Astrocyte of the spinal cord (primary cell): ENCODE measurements at places on chromosomes 13 and 19.

DNA sequence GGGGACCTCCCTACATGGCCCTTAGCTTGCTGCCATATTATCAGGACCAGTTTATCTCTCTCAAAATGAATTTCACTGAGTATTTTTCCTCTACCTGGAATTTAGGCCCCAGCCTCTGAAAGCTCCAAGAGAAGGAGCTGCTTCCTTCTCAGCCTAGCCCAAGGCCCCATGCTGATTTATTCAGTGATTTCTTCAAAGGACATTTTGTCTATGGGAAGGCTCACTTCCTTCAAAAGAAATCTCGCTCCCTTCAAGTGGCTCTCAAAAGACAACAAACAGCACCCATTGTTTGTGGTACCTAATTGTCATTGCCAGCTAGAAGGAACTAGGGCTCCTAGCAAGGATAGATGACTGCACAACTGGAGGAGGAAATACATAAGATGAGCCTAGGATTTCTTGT lies 172.4 kb downstream of the SLC7A1 start:
- DNase-seq: no peak

DNA sequence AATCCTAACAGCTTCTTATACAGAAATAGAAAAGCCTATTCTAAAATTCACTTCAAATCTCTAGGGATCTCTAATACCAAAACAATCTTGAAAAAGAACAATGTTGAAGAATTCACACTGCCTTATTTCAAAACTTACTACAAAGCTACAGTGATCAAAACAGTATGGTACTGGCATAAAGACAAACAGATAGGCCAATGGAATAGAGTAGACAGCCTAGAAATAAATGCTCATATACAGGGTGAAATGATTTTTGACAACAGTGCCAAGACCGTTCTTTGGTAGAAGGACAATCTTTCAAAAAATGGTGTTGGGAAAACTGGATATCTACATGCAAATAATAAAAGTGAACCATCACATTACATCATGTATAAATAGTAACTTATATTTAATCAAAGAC lies 11.8 kb upstream of the ZNF563 start:
- DNase-seq: no peak

DNA sequence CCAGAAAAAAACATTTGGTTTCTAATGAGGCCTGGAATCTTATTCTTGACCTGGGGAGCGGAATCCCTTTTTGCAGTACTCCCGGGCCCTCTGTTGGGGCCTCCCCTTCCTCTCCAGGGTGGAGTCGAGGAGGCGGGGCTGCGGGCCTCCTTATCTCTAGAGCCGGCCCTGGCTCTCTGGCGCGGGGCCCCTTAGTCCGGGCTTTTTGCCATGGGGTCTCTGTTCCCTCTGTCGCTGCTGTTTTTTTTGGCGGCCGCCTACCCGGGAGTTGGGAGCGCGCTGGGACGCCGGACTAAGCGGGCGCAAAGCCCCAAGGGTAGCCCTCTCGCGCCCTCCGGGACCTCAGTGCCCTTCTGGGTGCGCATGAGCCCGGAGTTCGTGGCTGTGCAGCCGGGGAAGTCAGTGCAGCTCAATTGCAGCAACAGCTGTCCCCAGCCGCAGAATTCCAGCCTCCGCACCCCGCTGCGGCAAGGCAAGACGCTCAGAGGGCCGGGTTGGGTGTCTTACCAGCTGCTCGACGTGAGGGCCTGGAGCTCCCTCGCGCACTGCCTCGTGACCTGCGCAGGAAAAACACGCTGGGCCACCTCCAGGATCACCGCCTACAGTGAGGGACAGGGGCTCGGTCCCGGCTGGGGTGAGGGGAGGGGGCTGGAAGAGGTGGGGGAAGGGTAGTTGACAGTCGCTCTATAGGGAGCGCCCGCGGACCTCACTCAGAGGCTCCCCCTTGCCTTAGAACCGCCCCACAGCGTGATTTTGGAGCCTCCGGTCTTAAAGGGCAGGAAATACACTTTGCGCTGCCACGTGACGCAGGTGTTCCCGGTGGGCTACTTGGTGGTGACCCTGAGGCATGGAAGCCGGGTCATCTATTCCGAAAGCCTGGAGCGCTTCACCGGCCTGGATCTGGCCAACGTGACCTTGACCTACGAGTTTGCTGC lies at the start of gene ICAM4:
Gene ICAM4 (plus strand): TSS at position 153 of the 935 bp plus-strand sequence. CDS start 58 bp downstream, at position 211.
- no peak for DNase-seq

- DNase-seq: no peak
These were observed 51.9 kb upstream of the PTPRS start for GRCh38 chr19:5392486-5392885.

DNA sequence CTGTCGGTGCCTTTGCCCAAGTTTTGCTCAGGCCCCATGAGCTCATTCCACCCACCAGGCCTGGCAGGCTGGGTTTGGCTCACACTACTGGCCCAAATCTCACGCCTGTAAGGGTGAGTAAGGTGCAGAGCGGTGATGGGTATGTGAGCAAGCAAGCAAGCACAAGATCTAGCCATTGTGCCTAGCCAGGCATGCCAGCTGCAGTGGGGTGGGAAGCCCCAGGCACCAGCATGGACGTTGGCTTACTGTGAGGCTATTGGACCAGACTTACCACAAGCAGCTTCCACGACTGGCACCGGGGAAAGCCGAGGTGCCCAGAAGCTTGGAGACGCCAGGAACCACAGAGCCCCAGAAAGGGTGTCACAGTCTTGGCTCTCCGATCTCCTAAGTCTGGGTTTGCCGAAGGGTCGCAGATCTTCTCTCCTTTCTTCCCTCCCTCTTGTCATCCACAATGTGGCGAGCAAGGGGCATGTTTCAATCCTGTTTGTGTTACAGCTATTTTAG lies 2659.4 kb upstream of the PCDH20 start:
- no peak for DNase-seq

- no peak for DNase-seq
These were observed 2.4 kb upstream of the KMT2B start for GRCh38 chr19:35715355-35715809.

- DNase-seq: no peak
These were observed 327.2 kb upstream of the TSHZ3 start for GRCh38 chr19:31676271-31677004.

GRCh38 chr13:45092663-45093062 lies 27.6 kb upstream of the GTF2F2 start:
- peak; percentile 23 for DNase-seq

DNA sequence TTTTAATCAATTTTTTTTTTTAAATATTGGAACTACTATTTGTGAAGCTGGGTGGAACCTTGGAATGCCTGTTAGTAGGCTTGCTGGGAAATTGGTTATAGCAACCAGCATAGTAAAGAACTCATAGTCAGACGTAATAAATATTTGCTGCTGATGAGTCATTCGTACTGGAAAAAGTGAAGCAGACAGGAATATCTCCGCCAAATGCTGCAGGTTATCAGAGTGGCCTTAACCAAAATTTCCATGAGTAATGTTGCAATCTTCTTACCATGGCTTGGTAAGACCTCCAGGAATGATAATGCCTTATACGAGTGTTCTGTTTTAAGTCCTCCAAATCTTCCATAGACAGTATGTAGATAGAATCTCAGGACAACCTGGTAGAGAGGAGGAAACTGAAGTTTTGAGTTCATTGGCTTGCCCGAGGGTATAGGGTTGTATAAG lies 34.2 kb downstream of the MBNL2 start:
- DNase-seq: peak; percentile 94

DNA sequence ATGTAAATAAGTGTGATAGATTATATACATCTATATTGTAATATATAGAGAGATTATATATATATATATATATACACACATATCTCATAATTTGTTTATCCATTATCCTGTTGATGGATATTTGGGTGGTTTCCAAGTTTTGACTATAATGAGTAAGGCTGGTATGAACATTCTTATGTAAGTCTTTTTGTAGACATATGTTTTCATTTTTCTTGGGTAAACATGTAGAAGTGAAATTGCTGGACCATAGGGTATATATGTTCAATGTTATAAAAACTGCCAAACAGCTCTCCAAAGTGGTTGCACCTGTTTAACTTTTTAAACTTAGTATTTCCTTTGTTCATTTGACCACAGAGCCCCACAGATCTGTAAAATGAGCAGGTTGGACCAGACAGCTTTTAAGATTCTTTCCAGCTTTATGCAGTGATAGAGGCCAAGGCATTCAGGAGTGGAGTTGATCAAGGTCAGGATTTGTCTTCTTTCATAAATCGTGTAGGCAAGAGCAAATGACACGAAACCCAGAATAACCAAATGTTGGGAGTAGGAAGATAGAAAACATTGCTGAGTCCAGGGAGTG lies 21.7 kb upstream of the KATNAL1 start:
- no peak for DNase-seq

GRCh38 chr19:3179739-3180293 lies 1.2 kb downstream of the S1PR4 start:
- no peak for DNase-seq

DNA sequence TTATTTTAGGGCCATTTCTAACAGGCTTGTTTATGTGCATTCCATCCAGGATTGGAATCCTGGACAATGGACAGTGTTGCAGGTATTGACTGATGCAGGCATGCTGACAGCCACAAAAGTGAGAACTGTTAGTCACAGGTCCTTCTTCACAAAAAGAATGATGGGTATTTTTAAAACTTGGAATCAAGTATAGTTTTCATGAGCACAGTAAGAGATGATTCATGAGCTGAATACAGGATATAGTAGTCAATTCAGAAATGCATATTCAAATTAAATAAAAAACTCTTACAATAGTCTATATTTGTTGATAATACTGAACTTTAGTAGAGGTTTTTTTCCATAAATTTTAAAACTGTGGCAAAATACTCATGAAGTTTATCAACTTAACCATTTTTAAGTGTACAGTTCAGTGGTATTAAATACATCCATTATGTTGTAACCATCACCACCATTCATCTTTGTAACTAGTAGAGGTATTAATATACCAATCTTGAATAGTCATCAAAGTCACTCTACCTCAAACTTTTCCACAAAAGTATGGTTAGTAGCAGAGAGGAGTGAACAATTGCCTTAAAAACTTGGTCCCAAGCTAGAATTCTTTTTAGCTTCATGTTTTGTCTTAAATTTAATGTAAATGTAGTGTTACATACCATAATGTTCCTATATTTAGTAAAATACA lies 79.5 kb downstream of the KCNRG start:
- peak; percentile 7 for DNase-seq

- no peak for DNase-seq
These were observed 16.9 kb upstream of the ADGRL1 start for GRCh38 chr19:14222886-14223285.

DNA sequence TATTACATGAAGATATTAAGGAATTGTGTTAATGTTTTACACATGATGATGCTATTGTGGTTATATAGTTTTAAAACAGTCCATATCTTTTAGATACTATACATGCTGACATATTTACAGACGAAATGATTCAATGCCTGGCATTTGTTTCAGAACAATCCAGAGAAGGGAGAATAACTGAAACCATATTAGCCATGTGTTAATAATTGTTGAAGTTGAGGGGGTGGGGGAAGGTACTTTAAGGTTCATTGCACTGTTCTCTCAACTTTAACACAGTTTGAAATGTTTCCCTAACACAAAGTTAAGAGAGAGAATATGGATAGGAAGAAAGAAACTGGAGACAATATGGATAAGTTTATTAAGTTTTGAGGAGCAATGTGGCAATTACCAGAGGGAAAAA lies 5.8 kb downstream of the CRYL1 start:
- no peak for DNase-seq

- DNase-seq: no peak
These were observed 98.5 kb downstream of the C1QTNF9 start for GRCh38 chr13:24407844-24408243.

DNA sequence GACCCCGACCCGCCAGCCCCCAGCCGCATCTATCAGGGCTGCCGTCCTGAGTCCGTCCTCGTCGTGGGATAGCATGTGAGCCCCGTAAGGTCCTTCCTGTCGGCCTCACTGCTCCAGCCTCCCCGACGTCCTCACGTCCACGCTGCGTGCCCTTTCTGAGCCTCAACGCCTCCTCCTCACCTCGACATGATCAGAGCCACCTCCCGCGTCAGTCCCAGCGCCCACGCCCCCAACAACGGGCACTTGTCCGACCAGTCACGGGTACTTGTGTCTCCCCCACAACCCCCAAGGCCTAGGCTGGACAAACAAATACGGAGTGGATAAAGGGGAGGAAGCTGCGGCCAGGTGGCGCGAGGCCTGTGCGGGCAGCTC lies 665 bp downstream of the ZNF497 start:
- no peak for DNase-seq

DNA sequence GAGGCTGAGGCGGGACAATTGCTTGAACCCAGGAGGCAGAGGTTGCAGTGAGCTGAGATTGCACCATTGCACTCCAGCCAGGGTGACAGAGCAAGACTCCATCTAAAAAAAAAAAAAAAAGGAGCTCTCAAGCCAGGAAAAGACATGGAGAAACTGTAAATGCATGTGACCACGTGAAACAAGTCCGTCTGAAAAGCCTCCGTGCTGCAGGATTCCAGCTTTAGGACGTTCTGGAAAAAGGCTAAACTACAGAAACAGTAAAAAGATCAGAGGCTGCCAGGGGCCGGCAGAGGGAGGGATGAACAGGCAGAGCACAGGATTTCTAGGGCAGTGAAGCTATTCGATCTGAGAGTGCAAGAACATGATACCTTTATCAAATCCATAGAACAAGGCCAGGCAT lies 40.7 kb upstream of the NDUFS7 start:
- DNase-seq: no peak

DNA sequence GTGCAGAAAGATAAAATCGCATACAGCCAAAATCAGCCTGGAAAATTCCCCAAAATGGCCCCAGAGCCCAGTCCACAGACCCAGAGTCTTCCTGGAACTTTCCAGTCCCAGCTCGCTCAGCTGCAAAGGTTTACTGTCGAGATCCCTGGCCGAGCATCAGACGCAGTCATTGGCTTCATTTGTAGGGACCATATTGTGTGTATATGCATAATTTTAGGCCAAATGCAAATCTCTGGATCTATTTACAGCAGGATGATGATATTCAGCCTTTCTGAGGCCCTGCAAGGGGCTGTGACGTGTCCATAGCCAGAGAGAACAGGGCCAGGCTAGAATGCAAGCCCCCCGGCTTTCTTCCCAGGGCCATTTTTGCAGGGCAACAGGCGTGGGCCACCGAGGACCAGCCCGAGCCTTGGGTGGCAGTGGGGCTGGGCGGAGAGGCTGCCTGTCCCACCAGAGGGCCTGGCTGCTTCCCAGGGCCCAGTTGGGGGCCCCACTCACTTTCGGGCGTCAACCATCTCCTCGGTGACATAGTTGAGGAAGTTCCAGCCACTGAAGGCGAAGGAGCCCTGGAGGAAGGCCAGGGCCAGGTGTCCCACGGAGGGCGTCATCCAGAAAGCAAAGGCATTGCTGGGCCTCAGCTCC lies 13.7 kb downstream of the SLC7A10 start:
- DNase-seq: no peak

- no peak for DNase-seq
These were observed 21.8 kb downstream of the TSKS start for GRCh38 chr19:49741210-49741844.

DNA sequence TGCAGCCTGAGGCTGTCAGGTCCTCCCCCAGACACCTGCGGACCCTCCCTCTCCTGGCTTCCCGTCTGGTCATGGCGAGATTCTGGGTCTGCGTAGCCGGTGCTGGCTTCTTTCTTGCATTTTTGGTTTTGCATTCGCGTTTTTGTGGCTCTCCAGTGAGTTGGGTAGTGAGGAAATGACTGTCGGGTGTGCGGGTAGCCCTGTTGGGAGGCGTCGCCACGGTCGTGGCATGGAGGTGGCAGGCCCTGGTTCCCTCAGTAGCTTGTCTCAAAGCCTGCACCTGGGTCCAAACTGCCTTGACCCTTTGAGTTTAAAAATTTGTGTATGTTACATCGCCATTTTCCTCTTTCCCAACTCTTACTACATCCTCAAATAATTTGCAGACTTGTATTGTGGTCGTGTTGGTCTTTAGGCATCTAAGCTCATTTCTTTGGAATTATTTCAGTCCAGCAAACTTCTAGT lies 344 bp downstream of the NHLRC3 start:
- DNase-seq: peak; percentile 29
